A172 (cell line): ENCODE measurements at places on chromosomes 3 and 15. TPM values are rescaled to one million over a fixed set of nuclear protein-coding genes. Genes with fewer than 3 reads are reported as not detected.

- DNase-seq: no peak
Observed at GRCh38 chr15:35851491-35851890, 305.5 kb upstream of the DPH6 start.

- no peak for DNase-seq
Observed at GRCh38 chr3:120227710-120228347, 57.2 kb downstream of the GPR156 start.

DNA sequence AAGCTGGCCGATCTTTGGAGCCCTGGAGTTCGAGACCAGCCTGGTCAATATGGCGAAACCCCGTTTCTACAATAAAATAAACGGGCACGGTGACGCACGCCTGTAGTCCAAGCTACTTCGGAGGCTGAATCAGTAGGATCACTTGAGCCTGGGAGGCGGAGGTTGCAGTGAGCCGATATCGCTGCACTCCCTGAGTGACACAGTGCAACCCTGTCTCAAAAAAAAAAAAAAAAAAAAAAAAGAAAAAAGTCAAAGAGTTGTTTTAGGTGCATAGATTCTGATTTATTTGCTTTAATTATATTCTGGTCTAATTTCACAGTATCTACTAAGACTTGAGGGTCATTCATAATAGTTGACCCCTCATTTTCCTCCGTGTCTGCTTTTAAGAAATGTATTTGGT, 1.7 kb downstream of the ARL13B start:
- no peak for DNase-seq

DNA sequence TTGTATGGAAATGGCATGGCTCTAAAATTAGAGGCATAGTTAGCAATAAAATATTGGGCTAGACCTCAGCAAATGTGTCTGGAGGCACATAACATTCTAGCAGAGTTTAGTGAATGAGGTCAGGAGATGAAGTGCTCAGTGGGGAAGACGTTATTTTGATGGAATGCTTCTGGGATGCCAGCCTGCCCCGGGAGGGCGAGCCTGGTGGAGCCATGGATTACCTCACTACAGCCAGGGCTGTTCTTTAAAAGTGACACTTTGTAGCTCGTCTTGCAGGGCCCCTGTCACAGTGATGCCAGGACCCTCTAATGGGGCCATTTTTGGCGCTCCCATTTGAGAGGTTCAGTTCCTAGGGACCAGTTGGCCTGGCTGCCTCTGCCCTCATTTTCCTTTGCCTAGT, 48.5 kb downstream of the PXYLP1 start:
- peak; percentile 81 for DNase-seq

DNA sequence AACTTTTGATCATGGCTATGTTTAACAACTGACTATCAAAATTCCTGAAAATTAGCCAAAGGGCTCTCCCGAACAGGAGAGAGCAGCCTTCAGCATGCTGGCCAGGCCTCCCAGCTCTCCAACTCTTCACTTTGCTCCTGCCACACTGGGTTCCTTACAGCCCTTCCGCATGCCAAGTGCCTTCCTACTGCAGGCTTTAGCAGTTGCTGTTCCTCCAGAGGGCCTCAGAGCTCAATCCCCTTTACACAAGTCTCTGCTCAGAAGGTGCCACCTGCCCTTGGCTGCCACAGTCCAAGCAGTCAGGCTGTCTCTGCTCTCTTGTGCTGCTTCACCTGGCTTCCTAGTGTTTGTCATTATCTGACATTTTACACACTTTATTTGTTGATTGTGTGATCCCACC, 553.1 kb upstream of the PPP2R3A start:
- no peak for DNase-seq

- no peak for DNase-seq
Observed at GRCh38 chr3:81936817-81937216, 175.4 kb upstream of the GBE1 start.

GRCh38 chr15:44035781-44036699, 159.0 kb downstream of the FRMD5 start:
- no peak for DNase-seq

DNA sequence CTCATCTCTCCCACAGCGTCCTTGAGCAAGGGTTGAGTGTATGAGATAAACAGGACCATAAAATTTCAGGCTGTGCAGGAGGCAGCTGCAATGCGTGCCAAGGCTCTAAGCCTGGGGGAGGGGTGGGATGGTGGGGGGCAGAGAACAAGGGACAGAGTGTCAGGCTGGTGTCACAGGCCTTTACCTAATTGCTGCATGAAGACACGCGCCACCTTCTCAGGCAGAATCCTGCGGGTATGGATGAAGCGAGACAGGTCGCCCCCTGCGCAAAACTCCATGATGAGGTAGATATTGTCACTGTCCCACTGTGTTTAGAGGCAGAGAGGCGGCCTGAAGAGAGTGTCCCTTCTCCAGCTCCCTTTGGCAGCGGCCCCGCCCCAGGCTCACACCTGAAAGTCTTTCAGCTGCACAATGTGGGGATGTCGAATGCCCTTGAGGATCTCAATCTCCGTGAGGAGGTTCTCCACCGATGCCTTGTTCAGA, 1.0 kb downstream of the ULK3 start:
- DNase-seq: no peak

DNA sequence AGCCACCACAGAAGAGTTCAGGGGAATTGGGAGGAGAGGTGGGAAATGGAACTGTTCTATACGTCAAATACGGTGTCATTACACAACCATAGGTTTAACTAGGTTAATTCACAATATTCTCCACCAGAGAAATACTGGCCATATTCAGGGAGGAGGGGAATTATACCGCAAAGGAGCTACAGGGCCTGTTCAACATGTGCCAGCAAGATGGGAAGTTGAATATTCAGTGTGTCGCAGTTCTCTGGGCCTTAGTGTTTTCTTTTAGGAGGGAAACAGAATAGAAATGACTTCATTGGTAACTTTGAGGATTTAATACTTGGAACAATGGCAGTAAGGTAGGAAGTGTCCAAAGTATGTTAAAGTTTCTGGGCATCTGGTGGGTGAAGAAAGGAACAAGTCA, 18.0 kb upstream of the FBXW12 start:
- no peak for DNase-seq

GRCh38 chr3:27713078-27713423, 9.1 kb downstream of the EOMES start:
- DNase-seq: no peak

DNA sequence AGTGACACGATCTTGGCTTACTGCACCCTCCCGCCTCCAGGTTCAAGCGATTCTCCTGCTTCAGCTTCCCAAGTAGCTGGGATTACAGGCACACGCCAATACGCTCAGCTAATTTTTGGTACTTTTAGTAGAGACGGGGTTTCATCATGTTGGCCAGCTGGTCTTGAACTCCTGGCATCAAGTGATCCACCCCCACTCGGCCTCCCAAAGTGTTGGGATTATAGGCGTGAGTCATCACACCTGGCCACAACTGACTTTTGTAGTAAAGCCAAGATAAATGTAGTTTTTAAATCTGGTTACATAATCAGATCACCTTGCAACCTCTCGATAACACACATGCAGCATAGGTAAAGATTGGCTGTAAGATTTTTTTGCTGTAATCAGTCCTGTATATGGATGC, 657.5 kb upstream of the DPPA4 start:
- no peak for DNase-seq

- no peak for DNase-seq
Observed at GRCh38 chr3:178505832-178506231, 30.4 kb upstream of the KCNMB2 start.

GRCh38 chr3:113314923-113315322, 103.6 kb downstream of the BOC start:
- no peak for DNase-seq

- DNase-seq: peak; percentile 82
Observed at GRCh38 chr3:128619146-128619890, 31.3 kb downstream of the RPN1 start.

- DNase-seq: peak; percentile 42
Observed at GRCh38 chr3:127959873-127960272, 44.8 kb downstream of the KBTBD12 start.

GRCh38 chr3:23607184-23607847, 198.4 kb upstream of the UBE2E1 start:
- no peak for DNase-seq

DNA sequence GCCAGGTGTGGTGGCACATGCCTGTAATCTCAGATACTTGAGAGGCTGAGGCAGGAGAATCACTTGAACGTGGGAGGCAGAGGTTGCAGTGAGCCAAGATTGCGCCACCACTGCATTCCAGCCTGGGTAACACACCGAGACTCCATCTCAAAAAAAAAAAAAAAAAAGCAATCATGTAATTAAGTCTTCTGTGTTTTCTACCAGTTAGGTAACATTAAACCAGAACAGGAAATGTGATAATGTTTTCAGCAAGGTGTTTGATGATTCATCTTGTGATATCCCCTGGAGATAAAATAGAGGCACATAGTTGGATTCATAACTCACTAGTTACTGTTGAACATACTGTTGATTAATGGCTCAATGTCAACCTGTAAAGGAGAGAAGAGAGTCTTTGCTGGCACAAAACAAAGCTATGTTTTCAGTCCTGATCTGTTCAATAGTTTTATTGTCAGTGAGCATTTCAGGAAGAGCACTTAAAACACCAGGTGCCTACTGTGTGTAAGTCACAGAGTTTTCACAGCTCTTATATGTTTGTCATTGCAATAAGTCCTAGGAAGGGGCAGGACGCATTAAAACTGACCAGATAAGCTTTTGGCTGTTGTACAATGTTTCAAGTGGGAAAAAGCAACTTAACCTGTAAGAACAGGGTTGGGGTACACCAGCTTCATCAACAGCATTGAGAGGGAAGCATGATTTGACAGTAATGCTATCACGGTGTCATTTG, 19.5 kb downstream of the DNAJB11 start:
- DNase-seq: peak; percentile 57

DNA sequence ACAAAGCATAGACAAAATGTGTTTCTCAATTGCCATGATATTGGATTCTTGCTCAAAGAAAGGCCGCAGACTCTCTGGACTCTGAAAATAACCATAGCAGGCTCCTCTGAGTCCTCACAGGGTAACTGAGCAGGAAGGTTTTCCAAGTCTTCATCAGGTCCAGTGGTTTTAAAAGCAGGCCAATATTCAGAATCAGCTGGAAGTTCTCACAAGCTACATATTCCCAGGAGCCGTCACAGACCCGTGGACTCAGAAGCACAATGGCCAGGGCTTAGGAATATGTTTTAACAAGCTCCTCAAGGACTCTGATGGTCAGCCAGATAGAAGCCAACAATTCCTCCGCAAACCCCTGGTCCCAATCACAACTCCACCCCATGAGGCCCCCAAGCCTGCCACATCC, 256.1 kb upstream of the ADAMTS9 start:
- no peak for DNase-seq

GRCh38 chr3:140898340-140899180, 43.1 kb upstream of the SLC25A36 start:
- peak; percentile 76 for DNase-seq

- DNase-seq: no peak
Observed at GRCh38 chr3:32498252-32498651, 4.4 kb downstream of the CMTM6 start.

ESYT3 gene
- total RNA-seq: 0.16 and 0.46 TPM in 2 replicates

SERF2 gene
- total RNA-seq: 361 and 697 TPM in 2 replicates

TEX55 gene
- not detected in 2 replicates for total RNA-seq

SLC9C1 gene
- not detected in 2 replicates for total RNA-seq

DNAH12 gene
- total RNA-seq: 0.12 TPM in 1 of 2 replicates, not detected in the other

PRR23C gene
- total RNA-seq: not detected in 2 replicates

C15orf39 gene
- 2.3 and 2.7 TPM in 2 replicates for total RNA-seq

SPTBN5 gene
- total RNA-seq: 0.16 and 0.22 TPM in 2 replicates
